Effector memory CD8-positive, alpha-beta T cell (primary cell): ENCODE measurements at places on chromosomes 16 and 17.

DNA sequence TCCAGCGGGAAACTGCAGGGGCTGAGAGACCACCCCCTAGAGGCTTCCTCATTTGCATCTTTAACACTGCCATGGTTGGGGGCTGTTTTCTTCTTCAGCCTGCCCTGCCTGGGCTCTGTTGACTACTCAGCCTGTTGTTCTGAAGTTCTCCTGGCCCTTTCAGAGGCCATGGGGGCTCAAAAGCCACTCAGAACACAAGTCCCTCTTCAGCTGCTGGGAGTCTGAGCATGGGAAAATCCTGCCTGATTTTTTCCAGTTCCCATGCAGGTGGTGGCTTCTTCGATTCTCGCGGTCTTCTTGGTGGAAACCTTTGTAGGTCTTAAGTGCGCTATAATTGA lies 36.3 kb downstream of the PLCG2 start:
- no peak for DNase-seq

DNA sequence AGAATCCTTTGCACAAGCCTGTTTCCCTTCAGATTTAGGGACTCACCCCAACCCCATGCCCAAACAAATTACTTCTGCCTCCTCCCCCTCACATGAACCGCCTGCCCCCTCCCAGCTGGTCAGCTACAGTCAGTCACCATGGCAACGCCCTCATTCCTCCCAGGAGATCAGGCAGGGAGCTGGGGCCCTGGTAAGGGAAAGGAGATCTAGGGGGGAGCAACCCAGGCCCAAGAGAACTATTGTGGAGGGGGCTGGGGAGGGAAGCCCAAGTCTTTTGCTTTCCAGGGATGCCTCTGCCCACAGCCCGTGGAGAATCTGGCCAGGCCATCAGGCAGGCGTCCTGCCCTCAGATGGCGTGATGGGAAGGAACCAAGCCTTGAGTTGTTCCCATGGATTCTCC lies 2.8 kb downstream of the FAM171A2 start:
- no peak for DNase-seq

GRCh38 chr16:65125871-65126270 lies 4.0 kb upstream of the CDH11 start:
- DNase-seq = no peak

GRCh38 chr16:9845661-9846361 lies 336.4 kb downstream of the GRIN2A start:
- no peak for DNase-seq

DNA sequence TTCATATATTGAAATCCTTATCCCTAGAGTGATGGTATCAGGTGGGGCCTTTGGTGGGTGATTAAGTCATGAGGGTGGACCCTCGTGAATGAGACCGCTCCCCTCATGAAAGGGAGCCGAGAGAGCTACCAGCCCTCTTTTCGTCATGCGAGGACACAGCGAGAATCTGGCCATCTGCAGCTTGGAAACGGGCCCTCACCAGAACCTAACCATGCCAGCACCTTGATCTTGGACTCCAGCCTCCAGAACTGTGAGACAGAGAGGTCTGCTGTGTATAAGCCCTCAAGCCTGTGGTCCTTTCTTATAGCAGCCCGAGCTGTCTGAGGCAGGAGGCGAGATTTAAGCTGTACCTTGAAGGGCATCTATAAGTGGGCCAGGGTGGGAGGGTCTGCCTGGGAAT lies 23.7 kb upstream of the ACSF3 start:
- DNase-seq = no peak

DNA sequence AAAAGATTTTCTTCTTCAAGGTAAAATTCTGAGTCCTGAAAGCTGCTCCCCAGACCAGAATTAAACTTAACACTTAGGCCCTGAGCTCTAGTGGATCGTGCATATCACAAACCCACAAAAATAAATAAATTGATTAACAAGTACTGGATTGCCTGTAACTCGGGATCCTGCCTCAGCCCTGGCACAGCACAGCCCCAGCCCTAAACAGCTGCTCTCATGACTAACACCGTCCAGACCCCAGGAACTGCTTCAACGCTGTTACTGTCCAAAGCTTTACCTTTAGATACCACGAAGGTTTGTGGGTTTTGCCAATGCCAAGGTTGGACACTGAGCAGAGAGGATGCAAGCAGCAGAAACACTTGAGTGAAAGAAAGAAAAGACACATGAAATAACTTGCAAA lies 172.5 kb downstream of the COPRS start:
- no peak for DNase-seq

- no peak for DNase-seq
Observed at GRCh38 chr16:54473226-54473993, 186.8 kb upstream of the IRX3 start.

- no peak for DNase-seq
Observed at GRCh38 chr17:67519801-67520251, 142.7 kb downstream of the PITPNC1 start.

DNA sequence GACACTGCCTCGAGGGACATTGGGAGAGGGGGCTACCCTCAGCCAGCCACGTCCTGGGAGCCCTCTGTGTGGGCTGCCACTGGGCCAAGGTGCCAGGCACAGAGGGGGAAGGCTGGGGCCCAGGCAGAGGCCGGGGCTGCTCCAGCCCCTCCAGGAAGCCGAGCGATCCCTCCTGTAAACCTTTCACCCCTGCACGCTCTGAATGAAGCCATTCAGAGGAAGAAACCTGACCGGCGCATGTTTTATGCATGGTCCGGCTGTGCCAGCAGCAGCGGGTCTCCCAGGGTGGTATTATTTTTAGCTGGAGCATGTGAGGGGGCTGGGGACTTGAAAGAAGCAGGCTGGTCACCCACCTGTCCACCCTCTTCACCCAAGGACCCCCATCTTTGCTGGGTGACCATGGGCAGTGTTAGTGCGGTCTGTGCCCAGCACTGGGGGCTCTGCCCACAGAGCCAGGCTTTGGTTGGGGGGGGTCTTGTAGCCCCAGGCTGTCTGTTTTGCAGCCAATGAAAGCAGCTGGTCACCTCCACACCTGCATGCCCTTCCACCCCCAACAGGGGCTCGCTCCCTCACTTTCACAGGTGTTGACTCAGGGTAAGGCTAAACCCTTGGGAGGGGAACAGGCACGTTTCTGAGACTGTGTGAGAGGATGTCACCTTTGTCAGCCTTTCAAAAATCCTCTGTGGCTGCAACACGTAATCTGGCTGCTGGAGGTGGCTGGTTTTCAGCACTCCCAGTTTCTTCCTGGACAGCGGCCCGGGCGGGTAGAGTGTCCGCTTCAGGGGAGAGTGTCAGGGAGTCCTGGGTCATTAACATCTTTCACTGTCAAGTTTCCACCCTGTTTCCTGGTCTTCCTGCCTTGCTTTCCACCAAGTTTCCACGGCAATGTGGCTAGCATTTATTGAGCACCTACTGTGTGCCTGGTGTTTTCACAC lies 77.1 kb upstream of the BRD7 start:
- DNase-seq = no peak

DNA sequence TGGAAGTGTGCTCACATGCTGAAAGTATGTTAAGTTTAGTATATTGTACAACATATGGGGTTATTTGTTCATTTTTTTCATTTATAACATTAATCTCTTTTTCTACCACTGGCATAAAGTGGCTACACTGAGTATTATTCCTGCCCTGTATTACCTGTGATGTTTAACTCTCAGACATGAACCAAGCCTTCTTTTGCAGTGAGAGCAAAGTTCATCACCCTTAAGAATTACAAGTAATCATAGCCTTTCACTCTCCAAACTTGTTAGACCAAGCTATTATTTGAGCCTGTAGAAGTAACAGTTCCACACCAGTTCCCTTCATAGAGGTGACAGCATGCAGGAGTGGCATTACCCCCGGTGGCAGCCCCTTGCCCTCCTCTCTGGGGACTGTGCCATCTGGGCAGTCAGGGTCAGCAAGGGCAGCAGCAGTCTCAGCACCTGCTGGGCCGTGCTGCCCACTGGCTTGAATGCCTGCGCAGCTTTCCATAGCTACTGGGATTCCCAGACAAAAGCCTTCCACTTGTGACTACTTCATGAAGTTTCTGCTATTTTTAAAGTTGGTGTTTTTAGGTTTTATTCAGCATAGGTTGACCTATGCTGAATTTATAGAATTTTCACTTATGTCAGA lies 71.3 kb downstream of the TMC6 start:
- DNase-seq = no peak

DNA sequence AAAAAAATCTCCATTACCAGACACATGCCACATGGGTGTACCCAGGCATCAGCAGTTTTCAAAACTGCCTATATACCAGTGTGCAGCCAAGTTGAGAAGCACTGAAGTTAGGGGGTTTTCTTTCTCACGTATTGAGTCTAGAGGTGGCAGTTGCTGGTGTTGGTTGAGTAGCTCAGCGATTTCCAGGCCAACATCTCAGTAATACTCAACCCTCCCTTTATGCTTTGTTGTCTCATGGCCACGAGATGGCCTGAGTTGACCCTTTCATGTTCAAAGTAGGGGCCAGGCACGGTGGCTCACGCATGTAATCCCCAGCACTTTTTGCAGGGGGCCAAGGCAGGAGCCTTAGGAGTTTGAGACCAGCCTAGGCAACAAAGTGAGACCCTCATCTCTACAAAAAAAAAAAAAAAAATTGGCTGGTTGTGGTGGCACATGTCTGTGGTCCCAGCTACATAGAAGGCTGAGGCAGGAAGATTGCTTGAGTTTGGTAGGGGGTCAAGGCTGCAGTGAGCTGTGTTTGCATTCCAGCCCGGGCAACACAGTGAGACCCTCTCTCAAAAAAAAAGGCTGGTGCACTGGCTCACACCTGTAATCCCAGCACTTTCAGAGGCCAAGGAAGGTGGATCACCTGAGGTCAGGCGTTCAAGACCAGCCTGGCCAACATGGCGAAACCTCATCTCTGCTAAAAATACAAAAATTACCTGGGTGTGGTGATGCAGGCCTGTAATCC lies 10.8 kb downstream of the LRRC3C start:
- no peak for DNase-seq

DNA sequence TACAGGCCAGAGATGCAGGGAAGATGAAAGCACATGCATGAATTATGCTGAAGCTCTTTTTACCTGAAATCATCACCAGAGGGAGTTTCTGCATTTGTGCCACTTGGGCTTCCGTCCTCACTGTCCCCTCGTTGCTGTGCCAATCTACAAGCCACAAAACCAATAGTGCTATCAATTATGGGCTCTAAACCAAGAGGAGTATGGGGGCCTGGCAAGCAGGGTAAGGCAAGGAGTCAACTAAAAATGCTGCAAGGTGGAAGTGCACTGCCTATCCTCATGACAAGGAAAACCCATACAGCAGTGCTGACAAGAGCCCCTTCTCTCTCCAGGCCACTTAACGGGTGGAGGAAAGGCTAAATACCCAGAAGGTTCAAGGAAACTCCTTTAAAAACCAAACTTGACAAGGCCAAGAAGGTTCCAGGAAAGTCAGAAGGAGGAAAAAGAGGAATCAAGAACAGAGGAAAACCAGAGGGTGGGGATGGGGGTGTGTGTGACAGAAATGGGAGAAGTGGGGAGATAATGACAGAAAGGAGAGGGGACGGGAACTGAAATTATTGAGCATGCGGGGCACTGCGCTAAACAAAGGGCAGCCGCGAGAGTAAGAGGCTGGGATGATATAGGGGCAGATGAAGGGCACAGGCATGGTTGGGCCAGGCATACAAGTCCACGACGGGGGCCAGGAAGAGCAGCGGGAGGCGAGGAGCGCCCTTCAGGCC lies 674 bp downstream of the C17orf75 start:
- DNase-seq = peak; percentile 32

DNA sequence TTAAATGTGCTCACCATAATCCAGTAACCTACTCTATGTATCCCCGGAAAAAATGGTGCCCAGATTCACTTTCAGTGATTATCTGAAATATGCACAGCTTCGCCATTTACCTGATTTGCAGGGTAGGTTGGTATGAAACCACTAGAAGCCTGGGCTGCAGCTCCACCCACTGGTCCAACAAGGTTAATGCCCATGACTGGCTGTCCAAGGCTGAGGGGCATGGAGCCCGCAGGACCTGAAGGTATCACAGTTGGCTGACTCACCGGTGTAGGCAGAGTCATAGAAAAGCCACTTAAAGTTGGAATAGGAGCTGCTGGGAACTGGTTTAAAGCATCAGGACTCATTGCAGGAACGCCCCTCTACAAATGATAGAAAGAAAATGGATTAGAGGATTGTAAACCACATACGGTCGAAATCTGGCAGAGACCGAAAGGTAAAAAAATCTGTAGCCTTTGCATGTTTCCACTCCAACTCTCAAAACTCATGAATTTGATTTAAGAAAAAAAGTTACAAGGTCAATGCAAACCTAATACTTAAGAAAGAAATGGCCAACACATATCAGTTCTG lies 38.6 kb downstream of the SYNRG start:
- no peak for DNase-seq

DNA sequence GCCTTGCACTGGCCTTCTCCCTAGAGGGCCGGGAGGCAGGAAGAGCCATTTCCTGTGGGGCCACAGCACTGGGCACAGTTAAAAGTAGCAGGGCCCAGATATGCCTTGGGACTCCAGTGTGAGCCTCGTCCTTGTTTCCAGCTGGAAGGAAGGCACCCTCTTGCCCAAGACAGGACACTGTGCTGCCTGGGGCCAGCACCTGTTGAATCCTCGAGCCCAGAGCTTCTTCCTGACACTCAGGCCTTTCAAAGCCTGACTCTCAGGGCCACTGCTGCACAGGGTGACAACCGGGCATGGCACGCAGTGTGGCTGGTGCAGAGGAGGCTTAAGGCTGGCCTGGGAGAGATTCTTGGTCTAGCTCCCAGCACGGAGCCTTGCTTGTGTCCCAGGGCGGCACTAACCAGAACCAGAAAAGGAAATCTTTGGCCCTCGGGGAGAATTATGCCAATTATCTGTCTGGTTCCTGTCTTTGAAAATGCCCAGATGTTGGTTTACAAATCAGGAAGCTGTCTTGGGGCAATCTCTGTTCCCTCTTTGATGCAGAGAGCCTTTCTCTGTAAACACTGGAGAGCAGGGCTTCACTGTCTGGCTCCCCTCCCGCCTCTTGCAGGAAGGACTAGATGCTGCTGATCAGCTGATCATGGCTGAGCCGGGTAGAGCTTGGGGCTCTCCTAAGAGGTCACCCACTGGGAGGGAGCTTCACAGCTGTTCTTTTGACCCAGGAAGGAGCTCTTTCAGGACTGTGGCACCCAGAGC lies 11.1 kb downstream of the LDHD start:
- no peak for DNase-seq

DNA sequence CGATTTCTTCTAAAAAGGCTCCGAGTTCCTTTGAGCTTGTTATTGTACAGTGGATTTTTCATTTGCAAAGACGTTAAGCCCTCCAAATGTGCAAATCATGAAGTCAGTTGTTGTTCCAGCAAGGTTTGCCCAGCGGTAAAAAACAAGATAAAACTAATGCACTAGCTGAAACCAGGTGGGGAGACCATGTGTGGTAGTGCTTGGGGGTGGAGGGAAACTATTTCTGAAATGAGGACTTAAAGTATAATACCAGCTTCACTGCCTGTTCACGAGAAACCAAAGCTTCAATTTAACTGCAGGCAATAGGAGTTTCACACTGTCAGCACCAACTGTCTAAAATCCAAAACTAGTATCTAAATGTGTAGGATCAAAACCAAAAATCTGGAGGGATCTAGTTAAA lies 22.3 kb downstream of the SMARCE1 start:
- no peak for DNase-seq

- no peak for DNase-seq
Observed at GRCh38 chr17:75493476-75494129, 21.7 kb downstream of the CASKIN2 start.

GRCh38 chr16:70156207-70156978 lies 17.2 kb upstream of the CLEC18C start:
- no peak for DNase-seq

- no peak for DNase-seq
Observed at GRCh38 chr16:79466111-79466510, 134.4 kb downstream of the MAF start.
